OCI-LY7 (cell line): ENCODE measurements at places on chromosomes 7 and 10.

DNA sequence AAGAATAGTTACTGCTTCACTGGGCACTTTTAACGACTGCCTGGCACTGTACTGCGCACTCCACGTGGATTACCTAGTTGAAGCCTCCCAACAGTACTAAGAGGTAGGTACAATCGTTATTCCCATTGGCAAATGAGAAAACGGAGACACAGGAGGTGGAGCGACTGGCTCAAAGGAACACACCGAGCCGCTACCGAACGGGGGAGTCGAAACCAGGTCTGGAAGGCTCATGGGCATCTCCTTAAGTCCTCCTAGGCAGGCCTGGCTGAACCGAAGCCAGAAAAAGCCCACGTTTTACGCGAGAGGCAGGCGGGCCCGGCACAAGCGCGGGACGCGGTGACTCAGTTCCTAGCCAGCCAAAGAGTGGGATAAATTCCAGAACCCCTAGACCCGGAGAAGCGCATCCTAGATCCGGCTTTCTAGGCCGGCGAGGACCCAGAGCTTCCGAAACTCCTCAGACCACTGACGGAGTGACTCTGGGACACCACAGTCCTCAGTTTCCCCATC lies 472 bp downstream of the PDAP1 start:
- DNase-seq, result peak; percentile 33

GRCh38 chr7:82762880-82763279 lies 319.3 kb upstream of the CACNA2D1 start:
- DNase-seq, result no peak

DNA sequence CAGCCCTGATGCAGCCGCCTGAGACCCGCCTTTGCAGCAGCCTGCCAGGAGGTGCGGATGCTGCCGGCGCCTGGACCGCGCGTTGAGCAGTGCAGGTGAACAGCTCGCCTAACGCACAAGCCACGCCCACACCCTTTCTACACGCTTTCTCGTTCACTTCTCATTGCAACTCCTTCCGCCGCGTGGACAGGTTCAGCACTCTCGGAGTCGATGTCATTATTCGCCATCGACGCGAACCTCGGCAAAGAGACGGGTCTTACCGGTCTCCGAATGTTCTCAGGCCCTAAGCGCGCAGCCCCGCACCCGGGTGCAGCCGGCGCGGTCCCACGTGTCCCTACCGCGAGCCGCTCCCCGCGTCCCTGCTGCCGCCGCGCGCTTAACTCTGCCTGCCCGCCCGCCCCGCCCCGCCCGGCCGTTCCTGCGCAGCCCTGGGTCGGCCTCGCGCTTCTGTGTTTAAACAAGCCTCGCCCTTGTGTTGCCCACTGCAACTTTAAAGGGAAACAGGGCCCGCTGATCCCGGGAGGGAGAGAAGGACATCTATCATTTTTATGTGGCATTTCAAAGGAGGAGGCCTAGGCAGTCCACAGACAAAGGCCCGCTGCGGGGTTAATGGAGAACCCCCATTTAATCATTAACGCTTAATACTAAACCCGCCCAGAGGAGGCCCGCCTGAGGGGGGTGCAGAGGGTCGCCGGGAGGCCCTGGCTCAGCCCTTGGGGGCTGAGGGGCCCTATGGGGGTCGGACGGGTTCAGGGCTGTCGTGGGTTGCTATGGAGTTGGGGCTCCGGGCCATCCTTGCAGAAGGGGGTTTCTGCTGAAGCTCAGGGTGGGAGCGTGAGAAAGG lies 128.5 kb downstream of the WDR11 start:
- no peak for DNase-seq

DNA sequence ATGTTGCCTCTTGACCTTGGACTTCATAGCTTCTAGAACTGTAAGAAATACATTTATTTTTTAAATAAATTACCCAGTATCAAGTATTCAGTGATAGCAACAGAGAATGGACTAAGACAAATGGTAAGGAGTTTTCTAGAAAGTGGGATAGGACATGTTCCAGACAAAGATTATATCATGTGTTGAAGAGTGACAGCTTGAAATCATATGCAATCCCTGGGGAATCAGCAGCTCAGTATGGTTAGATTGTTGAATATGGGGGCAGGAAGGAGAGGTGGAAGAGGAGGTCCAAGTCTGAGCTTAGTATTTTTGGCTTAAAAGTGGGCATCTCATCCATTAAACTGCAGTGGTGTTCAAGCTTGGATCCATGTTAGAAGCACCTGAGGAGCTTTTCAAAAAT lies 74.1 kb downstream of the ENTPD1 start:
- DNase-seq, result no peak

- no peak for DNase-seq
Measured at GRCh38 chr10:65125212-65125611, 1604.0 kb downstream of the REEP3 start.
